ENCODE measurements at places on chromosomes 6 and 20. TPM values are rescaled to one million over a fixed set of nuclear protein-coding genes. Genes with fewer than 3 reads are reported as not detected.

GRCh38 chr20:62390317-62391164 lies 3.6 kb downstream of the RPS21 start:
- peaks cover 20% of the 10 kb centered on the region for H3K36me3 ChIP-seq
- no peak for DNase-seq
- H3K4me1 ChIP-seq, result peaks cover 5% of the 10 kb centered on the region
- no peak overlapping the region for H3K27ac ChIP-seq

FLRT3 gene
- 5.1 TPM for total RNA-seq

DNA sequence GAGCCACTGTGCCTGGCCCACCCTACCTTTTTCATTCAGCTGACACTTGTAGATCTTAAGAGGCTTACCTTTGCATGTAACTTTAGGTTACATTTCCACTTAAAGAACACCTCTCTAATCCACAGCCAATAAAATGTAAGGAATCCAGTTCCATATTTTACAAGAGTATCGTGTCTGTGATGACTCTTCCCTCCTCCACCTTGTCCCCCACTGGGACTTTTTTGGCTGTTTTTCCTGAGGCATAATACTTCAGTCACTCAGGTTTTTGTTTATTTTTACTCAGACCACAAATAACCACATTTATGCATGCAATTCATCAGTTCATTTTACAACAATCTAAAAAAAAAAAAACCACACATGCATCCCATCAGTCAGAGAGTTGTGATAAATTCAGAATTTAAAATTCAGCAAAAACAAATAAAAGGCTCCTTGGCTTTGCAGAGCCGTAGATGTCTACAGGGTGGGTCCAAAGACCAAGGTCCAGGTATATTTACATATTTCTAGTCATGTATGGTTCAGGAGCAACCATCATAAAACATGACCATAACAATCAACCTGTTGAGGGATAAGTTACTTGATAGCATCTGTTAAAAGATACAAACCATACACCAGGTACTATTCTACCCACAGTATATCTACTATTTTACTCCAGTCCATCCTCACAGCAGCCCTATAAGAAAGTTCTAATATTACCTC lies 9.9 kb downstream of the ATXN1 start:
- DNase-seq, result peak; percentile 71
- H3K4me1 ChIP-seq, result peaks cover 20% of the 10 kb centered on the region

DNA sequence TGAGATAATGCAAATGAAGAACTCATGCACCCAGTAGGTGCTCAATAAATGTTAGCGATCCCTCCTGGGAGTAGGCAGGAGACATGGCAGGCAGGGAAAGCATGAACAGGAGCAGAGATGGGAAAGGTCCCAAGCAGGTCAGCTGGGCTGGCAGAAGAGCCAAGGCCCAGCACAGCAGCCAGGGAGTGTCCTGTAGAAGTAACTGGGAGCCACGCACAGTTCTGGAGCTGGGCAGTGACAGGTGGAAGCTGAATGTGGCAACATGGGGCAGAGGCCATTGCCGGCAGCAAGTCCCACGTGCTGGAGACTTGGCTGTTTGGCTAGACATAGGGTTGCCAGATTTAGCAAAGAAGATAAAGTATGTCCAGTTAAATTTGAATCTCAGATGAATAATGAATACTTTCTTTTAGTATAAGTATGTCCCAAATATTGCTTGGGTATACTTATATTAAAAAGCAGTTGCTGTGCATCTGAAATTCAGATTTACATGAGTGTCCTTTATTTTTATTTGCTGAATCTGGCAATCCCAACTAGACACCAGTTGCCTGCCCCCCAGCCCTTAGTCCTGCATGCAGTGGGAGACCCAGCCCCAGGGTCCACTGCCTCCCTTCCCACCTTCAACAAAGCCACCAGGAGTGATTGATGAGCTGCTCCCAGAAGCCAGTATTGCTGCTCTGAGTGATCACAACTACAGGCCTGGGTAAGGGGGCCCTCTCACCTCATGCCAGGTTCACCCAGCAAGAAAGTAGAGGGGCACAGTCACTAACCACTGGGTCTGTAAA lies 3.7 kb upstream of the LPIN3 start:
- H3K27me3 ChIP-seq, result no peaks in the 10 kb centered on the region
- no peak overlapping the region for H3K4me3 ChIP-seq
- peaks cover 5% of the 10 kb centered on the region for H3K4me1 ChIP-seq
- no peaks in the 10 kb centered on the region for H3K36me3 ChIP-seq
- H3K27ac ChIP-seq, result no peak overlapping the region

DNA sequence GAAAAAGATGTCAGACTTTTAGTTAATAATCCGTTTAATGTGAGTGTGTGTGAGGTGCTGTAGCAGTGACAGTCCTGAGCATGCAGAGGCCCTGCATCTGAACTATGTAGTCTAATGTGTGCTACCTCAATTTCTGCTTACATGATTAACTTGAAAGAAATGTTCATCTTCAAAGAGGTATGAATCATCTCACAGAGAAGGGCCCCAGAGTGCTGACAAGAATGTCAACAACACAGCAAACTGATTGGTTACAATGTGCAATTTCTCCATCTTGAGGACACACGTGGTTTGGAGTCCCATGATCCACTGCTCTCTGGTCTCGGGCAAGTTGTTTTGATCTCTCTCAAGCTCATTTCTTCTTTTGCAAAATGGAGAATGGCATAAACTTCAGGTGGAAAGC lies 61.7 kb upstream of the EMILIN3 start:
- no peaks in the 10 kb centered on the region for H3K27me3 ChIP-seq
- H3K36me3 ChIP-seq, result no peaks in the 10 kb centered on the region
- no peak overlapping the region for H3K4me3 ChIP-seq
- H3K4me1 ChIP-seq, result no peaks in the 10 kb centered on the region

PACSIN1 gene
- total RNA-seq, result not detected

DNA sequence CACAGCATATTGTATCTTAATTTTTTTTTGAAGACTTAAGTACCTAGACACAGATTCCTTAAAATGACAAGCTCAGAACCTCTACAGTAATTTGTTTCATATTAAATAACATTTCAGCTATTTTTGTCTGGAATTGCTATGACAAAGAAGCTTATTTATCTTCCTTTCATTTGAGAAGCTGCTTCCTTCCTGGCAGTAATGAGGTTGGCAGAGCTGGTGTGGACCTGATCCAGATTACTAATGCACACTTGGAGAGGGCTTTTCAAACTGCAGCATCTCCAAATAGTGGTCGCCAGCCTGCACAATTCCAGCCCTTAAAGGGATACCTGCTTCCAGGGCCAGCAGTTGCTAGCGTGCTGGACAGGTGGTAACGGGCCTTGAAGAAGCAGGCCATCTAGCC lies 12.1 kb downstream of the PTCHD4 start:
- H3K36me3 ChIP-seq, result no peaks in the 10 kb centered on the region
- H3K4me3 ChIP-seq, result no peak overlapping the region
- H3K27me3 ChIP-seq, result no peaks in the 10 kb centered on the region
- no peak for DNase-seq
- no peaks in the 10 kb centered on the region for H3K4me1 ChIP-seq
